ENCODE measurements at places on chromosomes 12 and 14.

GRCh38 chr12:76495556-76495955, 64.0 kb downstream of the OSBPL8 start:
- DNase-seq = no peak

- DNase-seq = no peak
Observed at GRCh38 chr14:44795725-44796124, 166.0 kb downstream of the KLHL28 start.

- no peak for DNase-seq
Observed at GRCh38 chr12:71107936-71108335, 49.9 kb downstream of the TSPAN8 start.

GRCh38 chr12:109092497-109093021, 713 bp downstream of the ALKBH2 start:
- DNase-seq = no peak

- DNase-seq = no peak
Observed at GRCh38 chr14:83638748-83639504, 1891.0 kb upstream of the FLRT2 start.

DNA sequence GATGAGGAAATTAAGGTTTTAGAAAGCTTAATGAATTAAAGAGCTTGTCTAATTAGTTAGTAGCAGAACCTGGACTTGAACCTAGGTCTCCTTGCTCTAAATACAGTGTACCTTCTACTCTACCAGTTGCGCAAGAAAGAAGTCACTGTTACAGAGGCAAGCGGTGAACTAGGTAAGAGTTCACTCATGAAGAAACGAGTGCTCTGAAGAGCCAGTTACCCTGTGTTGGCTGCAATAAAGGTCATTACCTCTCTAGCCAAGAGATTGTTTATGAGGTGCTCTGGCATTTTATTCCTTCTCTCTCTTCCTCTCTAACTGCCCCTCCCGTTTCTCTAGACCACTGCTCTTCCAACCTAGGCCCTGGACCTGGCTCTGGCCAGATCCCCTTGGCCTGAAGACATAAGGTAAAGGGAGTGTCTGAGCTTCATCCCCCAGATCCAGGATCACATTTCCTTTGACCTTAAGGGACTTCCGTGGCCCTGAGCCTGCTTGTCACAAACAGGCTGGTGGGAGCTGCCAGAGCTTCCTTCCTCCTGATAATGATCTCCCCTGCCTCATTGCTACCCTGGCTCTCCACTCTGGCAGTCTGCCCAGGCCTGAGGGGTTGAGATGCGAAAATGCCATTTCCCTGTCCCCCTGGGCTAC, 1.9 kb downstream of the RNASE7 start:
- no peak for DNase-seq

DNA sequence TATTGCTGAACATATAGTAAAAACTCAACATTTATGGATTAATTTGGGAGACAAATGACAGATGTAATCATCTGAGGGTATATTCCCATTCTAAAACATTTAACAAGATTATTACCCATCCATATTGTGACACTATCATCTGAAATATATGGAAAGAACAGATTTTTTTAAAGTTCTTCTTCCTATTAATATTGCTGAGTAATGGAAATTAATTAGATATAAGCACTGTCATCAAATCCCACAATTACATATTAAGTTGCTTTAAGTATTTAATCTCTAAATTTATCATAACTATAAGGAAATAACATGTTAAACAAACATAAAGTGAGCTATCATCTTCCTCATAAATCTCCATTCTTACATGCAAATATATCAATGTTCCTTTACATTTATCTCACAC, 22.0 kb downstream of the EML5 start:
- no peak for DNase-seq

DNA sequence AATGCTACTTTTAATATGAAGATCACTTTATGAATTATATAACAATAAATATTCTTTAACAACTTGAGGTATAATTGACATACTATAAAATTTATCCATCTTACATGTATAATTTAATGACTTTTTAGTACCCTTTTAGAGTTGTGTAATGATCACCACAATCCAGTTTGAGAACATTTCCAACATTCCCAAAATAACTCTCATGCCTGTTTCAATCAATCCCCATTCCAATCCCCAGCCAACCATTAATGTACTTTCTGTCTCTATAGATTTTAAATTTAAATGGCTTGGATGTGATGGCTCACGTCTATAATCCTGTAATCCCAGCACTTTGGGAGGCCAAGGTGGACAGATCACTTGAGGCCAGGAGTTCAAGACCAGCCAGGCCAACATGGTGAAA, 23.5 kb upstream of the FRMD6 start:
- DNase-seq = no peak

- no peak for DNase-seq
Observed at GRCh38 chr14:90572441-90573150, 175.8 kb downstream of the CALM1 start.

GRCh38 chr14:30607156-30607780, 14.9 kb upstream of the SCFD1 start:
- DNase-seq = no peak

- no peak for DNase-seq
Observed at GRCh38 chr14:86013641-86014040, 483.7 kb downstream of the FLRT2 start.

DNA sequence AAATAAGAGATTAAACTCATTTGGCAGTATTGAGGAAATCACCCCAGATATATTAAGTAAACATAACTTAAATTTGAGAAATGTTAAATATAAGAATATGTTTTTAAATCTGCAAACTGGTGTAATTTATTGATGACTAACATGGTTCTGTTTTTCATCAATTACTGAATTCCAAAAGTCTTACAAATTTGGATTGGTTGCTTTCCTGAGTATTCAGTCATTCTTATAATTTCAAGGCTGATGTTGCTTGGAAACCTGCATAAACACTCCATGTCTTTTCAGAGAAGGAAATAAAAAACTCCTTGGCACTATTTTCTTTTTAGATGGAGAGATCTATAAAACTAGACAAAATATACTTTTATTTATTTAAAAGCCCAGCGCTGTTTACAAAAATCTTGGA, 71.7 kb downstream of the NOVA1 start:
- DNase-seq = no peak

DNA sequence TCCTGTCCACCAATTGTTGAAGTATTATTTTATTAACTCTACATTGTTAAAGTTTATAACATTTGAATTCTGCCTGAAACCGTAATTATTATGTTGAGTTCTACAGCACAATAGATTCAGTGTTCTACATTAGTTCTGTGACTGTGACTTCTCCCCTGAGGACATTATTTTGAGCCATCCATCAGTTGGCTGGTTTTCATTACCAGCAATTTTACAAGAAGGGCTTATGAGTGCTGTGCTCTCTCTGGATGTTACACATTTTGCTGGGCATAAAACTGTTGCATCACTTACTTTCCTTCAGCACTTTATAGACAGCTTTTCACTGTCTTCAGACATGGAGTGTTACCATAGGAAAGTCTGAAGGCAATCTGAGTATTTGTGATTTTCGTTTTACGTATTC, 118.2 kb upstream of the KITLG start:
- DNase-seq = no peak

GRCh38 chr14:56770512-56770911, 39.8 kb downstream of the OTX2 start:
- no peak for DNase-seq

DNA sequence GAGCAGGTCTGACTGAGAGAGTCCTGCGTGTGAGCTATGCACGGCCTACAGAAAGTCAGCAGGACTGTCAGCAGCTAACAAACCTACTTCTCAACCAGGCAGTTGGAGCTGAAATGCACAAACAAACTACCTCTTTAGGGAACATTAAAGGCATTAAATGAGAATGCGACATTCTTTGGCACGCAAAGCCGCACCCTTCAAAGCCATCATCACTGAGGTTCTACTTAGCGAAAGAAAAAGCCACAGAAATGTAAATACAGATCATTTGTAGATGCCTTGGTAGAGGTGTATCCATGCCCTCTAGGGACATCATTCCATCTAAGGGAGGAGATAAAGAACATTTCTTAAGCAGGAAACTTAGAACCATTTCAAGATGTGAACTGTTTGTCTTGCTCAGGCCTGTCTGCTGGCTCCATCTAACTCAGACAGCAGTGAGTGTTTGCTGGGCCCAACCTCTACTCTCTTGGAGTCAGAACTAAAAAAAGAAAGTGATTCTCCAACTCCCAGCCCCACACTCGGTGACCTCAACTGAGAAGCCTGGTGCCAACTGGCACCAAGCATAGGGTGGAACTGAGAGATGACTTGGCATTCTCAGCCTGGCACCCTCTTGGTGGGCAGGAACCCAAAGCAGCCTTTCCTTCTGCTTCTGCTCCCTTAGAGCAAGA, 63.5 kb upstream of the MBIP start:
- no peak for DNase-seq

- peak; percentile 11 for DNase-seq
Observed at GRCh38 chr12:90953956-90954421, 987 bp downstream of the CCER1 start.

DNA sequence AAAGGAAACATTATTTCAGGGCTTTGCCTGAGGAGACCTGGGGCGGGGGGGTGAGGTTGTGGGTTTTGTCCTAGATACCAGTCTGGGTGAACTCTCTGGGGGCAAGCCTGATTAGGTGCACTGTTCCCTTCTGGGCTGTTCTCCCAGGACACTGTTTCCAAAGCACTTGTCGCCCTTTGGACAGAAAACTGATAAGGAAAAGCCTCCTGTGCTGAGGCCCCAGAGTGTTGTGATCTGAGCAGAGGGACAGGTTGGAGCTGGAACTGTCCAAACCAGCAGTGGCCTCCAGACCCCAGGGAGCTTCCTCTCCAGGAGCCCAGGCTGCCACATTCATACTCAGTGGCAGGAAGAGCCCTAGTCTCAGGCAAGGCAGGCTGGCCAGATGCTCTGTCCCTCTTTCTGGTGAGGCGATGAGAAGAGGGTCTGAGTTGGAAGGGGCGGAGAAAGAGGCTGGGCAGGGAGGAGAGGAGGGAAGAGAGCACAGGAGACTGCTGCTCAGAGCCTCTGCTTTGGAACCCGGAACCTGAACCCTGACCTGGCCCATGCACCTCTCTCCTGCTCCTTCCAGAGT, 1.9 kb downstream of the GALNT16 start:
- DNase-seq = no peak

- no peak for DNase-seq
Observed at GRCh38 chr14:80522411-80522810, 311.1 kb upstream of the DIO2 start.

Measured in stimulated activated CD4-positive, alpha-beta T cell treated with anti-CD3 and anti-CD28 coated beads, TNF-alpha, amount 100 ng/mL, for 24 hours (primary cell).